T-helper 17 cell (primary cell): ENCODE measurements at places on chromosomes 16 and 17. TPM values are rescaled to one million over a fixed set of nuclear protein-coding genes. Genes with fewer than 3 reads are reported as not detected.

Gene ERN2
- total RNA-seq = not detected

Gene VMO1
- not detected for total RNA-seq

Gene NOS2
- total RNA-seq = 0.07 TPM

Gene KRT20
- total RNA-seq = not detected

Gene NKD1
- 2.8 TPM for total RNA-seq

Gene SCNN1B
- total RNA-seq = not detected

Gene CCL16
- not detected for total RNA-seq

Gene PRSS22
- 0.92 TPM for total RNA-seq

Gene TMEM238L
- not detected for total RNA-seq

Gene SSTR5
- total RNA-seq = not detected

Gene TBC1D3D
- 7.4 TPM for total RNA-seq

Gene TMED6
- not detected for total RNA-seq

Gene CA5A
- not detected for total RNA-seq

Gene SALL1
- not detected for total RNA-seq

Gene LRRC75A
- 3.1 TPM for total RNA-seq

Gene GCGR
- total RNA-seq = not detected

Gene CNGB1
- not detected for total RNA-seq

Gene NPIPA5
- 12.3 TPM for total RNA-seq

Gene FSCN2
- total RNA-seq = 0.65 TPM

Gene TP53TG3F
- not detected for total RNA-seq

Gene ADAD2
- total RNA-seq = not detected

Gene ATP5PD
- total RNA-seq = 145 TPM

Gene KCNJ2
- total RNA-seq = 0.07 TPM

Gene LDHD
- not detected for total RNA-seq

Gene UBE2G1
- total RNA-seq = 64.6 TPM

Gene TBC1D3I
- 0.67 TPM for total RNA-seq

Gene PPP1R27
- not detected for total RNA-seq

Gene HSD11B2
- not detected for total RNA-seq

Gene TMEM98
- total RNA-seq = not detected

Gene PPL
- not detected for total RNA-seq

Gene FMNL1
- 550 TPM for total RNA-seq

Gene PDE6G
- total RNA-seq = 2.2 TPM
